ENCODE measurements at places on chromosomes 2 and 18.

DNA sequence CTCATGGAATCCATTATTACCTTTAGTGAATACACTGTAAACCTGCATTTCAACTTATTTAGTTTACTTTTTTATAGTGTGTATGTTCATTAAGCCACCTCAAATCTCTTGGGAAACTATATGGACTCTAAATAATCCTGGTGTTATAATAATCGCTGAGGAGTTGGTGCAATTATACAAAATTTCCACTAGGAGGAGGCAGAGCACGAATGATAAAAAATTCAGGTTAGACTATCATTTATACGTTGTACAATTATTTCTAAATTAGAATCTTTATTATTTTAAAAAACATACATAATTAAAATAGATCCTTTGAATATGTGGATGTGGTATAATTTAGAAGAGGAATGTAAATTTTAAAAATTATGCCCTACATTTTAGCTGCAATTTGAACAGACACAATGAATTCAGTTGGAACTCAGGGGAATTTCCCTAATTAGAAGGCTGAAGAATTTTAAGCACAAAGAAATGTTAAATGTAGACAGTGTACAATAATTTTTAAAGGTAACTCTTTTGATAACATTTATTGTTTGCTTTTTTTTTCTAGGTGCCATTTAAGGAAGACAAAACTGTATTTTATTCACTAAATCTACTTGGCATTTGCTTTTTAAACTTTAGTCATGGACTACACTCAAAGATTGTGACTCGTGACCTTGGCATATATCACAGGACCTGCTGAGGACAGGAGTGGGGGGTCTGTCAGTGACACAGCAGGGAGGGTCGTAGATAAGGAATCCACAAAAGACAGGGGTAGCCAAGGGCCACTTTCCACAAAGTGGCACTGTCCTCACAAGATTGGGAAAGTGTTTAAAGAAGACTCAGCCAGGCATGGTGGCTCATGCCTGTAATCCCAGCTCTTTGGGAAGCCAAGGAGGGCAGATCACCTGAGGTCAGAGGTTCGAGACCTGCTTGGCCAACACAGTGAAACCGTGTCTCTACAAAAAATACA is 45.5 kb downstream of the RAB12 start:
- no peak for DNase-seq

DNA sequence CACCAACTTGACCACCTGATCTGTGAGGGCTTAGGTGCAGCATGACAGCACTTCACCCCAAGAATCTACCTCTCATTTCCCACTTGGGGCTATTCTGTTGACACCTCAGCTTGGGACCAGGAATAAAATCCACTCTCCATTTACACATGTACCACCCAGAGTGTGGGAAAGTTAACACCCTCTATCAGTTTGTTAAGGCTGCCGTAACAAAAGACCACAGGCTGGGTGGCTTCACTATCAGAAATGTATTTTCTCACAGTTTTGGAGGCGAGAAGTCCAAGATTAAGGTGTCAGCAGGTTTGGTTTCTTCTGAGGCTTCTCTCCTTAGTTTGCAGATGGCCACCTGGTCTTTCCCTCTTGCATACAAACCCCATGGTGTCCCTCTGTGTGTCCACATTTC is 277.7 kb upstream of the ERBB4 start:
- DNase-seq: no peak

DNA sequence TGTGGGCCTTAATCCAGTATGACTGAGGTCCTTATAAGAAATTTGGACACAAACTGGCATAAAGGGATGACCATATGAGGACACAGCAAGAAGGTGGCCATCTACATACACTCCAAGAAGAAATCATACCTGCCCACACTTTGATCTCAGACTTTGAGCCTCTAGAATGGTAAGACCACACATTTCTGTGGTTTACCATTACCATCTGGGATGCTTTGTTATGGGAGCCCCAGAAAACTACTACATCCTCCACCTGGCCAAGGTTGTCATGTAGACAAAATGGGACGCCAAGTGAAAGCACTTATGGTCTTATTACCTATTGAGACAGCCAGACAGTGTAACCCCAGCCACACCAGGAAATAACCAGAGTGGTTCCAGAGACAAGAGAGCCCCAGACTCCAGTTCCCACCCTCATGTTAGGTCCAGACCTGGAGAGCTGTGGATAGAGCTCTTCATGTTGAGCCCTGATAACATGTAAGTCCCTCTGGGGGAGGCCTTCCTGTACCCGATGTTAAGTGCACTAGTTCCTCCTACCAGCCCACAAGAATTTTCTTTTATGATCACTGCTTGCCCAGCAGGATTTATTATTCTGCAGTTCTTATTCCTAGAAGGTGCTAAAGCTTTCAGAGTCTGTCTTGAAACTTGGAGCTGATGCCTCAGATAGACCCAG is 4.6 kb upstream of the ADD2 start:
- no peak for DNase-seq

GRCh38 chr2:187976259-187976985 is 315.3 kb upstream of the GULP1 start:
- no peak for DNase-seq

- peak; percentile 46 for DNase-seq
Observed at GRCh38 chr2:237923481-237924163, 43.2 kb upstream of the UBE2F start.

DNA sequence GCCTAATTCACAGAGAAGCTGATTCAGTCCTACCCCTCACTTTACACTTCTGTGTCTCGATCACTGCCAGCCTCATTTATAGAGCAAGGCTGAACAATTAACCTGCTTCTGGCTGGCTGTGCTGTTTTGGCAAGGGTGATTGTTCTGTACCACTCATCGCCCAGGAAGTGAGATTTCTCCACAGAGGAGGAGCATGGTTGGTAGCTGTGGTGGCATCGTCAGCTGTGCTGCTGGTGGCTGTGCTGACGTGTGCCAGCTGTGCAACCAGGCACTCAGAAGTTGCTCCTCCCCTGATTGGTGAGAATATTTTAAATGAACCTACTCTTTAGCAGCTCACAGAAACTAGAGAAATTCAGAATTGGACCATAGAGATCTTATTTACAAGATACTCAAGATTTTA is 158.3 kb downstream of the EML6 start:
- DNase-seq: no peak

DNA sequence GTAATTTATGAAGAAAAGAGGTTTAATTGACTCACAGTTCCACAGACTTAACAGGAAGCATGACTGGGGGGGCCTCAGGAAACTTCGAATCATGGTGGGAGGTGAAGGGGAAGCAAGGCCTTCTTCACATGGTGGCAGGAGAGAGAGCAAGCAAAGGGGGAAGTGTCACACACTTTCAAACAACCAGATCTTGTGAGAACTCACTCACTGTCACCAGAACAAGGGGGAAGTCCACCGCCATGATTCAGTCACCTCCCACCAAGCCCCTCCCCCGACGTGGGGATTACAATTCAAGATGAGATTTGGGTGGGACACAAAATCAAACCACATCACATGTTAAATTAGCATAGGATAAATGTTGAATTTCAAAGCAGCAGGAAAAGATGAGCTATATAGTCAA is 56.2 kb downstream of the STRADB start:
- DNase-seq: no peak

DNA sequence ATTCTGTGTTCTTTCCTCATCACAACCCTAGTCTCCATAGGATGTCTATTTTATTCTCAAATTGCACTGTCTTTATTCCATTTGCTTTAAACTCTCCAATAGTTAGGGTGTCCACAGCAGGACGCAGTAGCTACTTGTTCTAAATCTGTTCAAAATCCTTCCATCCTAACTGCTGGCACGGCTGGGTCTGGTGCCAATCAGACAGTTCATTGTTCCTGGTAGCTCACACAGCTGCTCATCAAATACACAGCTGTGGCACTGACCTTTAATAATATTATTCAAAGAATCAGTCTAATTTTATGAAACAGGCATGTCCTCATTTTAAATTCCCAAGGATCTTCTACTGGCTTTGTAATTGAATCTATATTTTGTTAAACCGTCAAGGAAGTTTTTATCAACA is 59.7 kb upstream of the TMEFF2 start:
- no peak for DNase-seq

DNA sequence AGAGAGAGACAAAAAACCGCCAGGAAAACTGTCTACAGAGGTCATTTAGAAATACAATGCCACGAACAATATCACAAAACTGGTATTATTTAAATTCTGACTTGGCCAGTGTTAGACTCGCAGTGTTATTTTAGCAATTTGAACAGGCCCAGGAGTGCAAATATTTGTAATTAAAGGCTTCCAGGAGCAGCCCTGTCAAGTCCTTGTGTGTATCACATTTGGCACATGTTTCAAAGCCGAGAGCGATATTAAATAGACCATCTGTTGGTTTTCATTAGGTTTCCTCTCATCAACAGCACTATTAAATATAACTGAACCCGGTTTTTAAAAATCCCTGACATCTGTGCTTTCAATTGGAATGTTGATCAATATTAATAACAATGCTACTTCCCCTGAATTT is 656.9 kb downstream of the TSN start:
- DNase-seq: no peak

- DNase-seq: no peak
Observed at GRCh38 chr2:236848501-236848900, 237.2 kb upstream of the COPS8 start.

DNA sequence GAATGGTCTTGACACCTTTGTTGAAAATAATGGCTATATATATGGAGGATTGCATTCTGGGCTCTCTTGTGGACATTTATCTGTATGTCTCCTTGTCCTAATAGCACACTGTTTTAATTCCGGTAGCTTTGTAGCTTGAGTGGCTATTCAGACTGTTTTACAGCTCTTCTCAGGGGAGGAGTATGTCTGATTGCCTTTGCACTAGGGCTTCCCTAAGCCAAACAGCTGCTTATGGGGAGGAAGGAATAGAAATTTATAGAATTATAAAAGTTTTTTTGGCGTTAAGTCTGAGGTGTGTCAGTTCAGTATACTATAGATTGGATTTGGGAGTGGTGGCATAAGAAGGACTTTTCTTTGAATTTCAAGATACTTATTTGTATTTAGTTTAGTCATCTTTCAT is 12.6 kb downstream of the SEH1L start:
- no peak for DNase-seq

DNA sequence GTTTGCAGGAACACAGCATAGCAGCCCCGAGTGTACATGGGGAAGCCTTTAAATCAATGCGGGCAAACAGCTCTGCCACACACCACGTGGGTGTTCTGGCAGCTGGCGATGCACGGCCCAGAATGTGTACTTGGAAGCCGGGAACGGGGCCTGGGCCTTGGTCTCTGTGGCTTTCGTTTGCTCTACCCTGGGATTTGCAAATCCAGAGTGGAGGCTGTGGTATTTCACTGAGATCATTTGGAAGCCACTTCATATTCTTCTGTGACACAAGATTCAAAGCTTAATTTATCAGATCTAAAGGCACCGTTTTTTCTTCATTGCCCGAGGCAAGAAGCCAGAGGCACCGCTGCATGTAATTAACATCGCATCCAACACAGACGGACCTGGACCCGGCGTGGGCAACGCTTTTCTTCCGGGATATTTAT is 246.3 kb upstream of the MYT1L start:
- peak; percentile 38 for DNase-seq

GRCh38 chr2:25063876-25064660 is 22.2 kb downstream of the EFR3B start:
- no peak for DNase-seq

GRCh38 chr2:95374451-95374920 is 28.0 kb upstream of the FAHD2A start:
- no peak for DNase-seq

- DNase-seq: no peak
Observed at GRCh38 chr18:49041435-49042245, 90.9 kb upstream of the SMAD7 start.

DNA sequence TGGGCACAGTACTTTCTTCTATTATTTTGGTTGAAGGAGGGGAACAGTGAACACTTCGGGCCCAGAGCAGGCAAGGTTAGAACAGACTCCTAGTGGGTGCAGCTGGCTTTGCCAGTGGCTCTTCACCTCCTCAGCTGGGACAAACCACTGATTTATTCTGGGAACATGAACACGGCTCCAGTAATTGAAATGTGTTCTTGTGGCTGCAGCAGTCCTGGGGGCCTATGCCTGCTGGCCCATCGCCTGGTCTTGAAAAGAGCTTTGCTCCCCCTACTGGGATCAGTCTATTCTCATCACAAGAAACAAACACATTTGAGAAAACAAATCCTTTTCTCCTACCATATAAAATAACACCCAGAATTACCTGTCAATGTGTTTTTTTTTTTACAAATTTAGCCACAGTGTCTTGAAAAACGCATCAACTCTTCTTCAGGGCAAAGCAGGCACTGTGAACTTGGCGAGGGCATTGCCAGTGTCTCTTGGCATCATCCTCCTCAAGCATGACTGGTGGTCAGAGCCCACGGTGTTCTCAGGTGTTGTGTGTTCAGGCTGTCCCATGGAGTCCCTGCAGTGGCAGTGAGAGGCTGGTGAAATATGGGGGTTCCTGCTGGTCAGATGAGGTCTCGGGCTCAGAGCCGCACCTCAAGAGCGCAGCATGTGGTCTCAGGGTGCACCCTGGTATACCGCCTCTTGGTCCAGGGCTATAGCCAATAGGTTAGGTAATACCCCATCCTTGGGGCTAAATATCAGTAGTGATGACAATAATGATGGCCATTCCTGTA is 51.3 kb downstream of the RNF144A start:
- no peak for DNase-seq

DNA sequence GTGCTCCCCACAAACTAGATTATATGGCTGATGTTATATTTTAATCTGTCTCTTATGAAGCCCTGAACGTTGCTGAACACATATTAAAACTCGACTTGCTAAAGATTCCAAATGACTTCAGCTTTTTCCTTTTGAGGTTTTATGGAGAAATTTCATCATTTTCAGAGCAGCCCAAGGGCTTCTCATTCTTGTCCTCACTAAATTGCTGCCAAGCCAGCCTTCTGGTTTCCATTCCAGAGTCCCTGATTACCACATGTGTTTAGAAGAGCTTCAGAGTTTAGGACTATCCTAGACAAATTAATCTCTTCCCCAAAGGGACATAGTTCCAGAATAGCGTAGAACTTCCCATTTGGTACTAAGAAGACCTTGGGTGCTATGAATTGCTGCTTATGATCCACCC is 77.8 kb upstream of the CCDC195 start:
- no peak for DNase-seq

DNA sequence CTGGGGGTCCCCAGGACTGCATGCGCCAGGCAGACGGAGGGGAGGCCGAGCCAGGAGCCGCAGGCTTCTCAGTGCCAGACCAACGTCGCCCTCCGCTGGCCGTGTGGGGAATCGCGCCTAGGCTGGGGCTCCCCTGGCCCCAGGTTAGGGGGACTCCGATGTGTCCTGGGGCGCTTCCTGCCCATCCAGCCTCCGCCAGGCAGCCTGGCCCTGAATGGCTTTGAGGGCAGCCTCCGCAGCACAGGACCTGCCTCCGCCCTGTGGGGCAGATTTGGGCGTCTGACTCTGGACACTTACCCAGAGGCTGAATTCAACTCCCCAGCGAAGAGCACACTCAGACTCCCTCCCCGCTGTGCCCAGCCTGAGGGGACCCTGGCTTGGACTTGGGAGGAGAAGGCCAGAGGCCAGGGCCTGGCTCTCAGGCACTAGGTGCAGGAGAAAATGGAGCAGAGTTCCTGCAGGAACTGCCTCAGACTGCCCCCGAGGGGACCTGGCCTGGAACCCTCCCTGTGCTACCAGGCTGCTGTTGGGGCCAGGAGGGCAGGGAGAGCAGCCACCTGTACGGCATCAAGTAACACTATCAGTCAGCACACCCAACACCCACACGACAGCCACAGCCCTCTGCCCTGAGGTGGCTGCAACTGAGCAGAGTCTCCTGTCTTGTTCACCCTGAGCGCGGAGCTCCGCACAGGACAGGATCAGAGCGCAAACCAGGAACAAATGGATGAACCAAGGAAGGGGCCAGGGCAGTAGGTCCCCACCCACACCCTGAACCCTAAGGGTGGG is 597 bp upstream of the TEKT4 start:
- no peak for DNase-seq

Data from NCI-H2107 (cell line).